ENCODE measurements at places on chromosomes 11 and 22.

DNA sequence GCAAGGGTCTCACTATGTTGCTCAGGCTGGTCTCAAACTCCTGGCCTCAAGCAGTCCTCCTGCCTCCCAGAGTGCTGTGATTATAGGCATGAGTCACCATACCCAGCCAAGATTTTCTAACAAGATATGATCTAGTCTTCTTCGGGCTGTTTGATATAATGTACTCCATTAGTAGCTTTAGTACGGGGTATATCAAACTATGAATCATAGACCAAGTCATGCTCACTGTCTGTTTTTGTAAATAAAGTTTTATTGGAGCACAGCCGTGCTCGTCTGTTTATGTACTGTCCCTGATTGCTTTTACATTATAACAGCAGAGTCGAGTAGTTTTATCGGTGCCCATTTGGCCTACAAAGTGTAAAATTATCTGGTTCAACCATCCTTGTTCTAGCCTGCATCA is 43.9 kb upstream of the GRIK4 start:
- no peak for DNase-seq

DNA sequence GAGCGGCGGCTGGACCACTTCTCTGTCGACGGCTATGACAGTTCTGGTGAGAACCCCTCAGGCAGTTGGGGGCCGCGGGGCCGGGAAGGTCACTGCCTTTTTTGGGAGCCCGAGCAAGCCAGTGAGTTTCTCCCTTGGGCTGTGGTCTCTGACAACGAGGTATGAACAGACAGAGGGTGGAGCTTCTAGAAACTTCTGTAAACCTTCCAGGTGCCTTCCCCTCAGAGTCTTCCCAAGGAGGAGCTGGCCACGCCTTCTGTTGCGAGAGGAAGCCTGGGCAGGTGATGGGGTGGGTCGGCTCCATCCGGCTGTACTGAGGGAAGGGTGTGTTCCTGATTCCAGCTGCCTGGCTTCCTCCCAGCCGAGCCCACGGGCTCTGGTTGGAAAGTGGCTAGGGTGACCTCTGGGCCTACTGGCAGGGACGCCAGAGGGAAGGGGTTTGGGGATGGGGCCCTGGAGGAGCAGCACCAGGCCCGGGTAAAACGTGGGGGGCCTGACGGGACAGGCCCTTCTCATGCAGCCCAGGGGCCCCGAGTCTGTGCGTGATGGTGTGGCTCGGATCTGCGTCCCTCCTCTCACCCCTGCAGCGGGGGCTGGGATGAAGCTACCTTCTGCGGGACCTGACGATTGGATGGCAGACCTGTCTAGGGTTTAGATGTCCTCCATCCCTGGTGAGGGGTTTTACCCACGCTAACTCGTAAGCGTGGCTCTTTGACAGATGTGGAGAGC is 110.8 kb downstream of the KCNQ1OT1 start:
- peak; percentile 42 for DNase-seq

GRCh38 chr22:22210375-22210774 is 34.2 kb upstream of the VPREB1 start:
- no peak for DNase-seq

DNA sequence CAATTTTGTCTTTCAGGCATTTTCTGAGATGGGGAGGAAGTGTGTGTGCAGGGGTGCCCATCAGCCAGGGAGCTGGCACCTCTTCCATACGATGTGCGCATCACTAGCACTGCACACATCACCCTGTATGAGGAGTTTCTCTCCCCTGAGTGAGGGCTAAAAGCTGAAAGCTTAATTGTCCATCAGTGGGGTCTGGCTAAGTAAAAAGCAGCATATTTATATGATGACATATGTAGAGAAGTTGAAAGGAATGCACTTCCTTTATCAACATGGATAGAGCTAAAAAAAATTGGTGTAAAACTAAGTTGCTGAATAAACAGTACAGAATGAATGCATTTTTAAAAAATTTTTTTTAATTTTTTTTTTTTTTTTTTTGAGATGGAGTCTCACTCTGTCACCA is 4.0 kb downstream of the VSTM5 start:
- DNase-seq: no peak

- no peak for DNase-seq
Observed at GRCh38 chr11:87432022-87432421, 394.3 kb downstream of the TMEM135 start.
